ENCODE measurements at places on chromosomes 7 and 10. TPM values are rescaled to one million over a fixed set of nuclear protein-coding genes. Genes with fewer than 3 reads are reported as not detected.

CYP26C1 gene
- not detected for polyA plus RNA-seq

AMZ1 gene
- polyA plus RNA-seq = 0.34 TPM

HOXA9 gene
- 0.33 TPM for polyA plus RNA-seq

ACTR3C gene
- polyA plus RNA-seq = 6.1 TPM

TLX1 gene
- polyA plus RNA-seq = 0.57 TPM

TMEM225B gene
- polyA plus RNA-seq = 1.3 TPM

MSMB gene
- polyA plus RNA-seq = 0.25 TPM

TRIM73 gene
- polyA plus RNA-seq = 4.8 TPM

AGAP6 gene
- polyA plus RNA-seq = 24.7 TPM

UCN3 gene
- polyA plus RNA-seq = 11.4 TPM

CYREN gene
- 33.4 TPM for polyA plus RNA-seq

PLEKHS1 gene
- polyA plus RNA-seq = 62.4 TPM

KIAA1549 gene
- 3.9 TPM for polyA plus RNA-seq

TM9SF3 gene
- polyA plus RNA-seq = 211 TPM
